ENCODE measurements at places on chromosomes 2 and 18. TPM values are rescaled to one million over a fixed set of nuclear protein-coding genes. Genes with fewer than 3 reads are reported as not detected.
A peak's percentile ranks its signal among the peaks of the same experiment; 100 is the strongest.

DNA sequence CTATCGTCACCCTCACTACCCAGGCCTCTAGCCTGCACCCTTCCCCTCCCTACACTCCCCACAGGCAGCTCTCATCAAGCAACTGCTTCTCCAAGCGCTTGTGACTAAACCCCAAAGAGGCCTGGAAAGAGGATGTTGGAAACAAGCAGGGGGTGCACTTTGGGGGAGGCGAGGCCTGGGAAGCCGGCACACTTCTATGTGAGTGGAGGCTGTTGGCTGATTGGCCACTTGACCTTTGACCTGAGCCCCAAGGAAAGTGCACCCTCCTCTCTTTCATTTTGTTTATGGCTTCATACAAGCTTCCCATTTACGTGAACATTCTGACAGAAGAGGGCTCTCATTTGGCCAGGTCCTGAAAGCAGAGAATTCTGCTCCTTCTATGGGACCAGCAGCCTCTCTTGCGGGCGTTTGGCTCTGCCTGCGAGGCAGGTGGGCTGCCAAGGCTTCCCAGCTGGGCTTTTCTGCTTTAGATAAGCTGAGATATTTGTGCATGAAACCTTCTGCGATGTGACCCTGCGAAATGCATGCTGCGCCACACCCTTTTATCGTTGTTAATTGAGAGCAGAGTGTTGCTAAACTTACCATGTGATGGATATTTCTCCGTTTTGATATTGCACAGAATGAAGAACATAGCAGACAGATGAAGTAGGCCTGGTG is 134.8 kb upstream of the NCK2 start:
- H3K4me3 ChIP-seq, result no peak overlapping the region
- H3K27me3 ChIP-seq, result no peaks in the 10 kb centered on the region
- peaks cover 8% of the 10 kb centered on the region for H3K4me1 ChIP-seq
- no peak for DNase-seq
- H3K36me3 ChIP-seq, result no peaks in the 10 kb centered on the region

- H3K4me3 ChIP-seq, result no peak overlapping the region
- no peak overlapping the region for H3K27ac ChIP-seq
- no peaks in the 10 kb centered on the region for H3K27me3 ChIP-seq
These were observed 52.7 kb downstream of the FAM171B start for GRCh38 chr2:186746584-186746983.

COQ10B gene
- polyA plus RNA-seq, result 9.3 TPM

COL5A2 gene
- 0.03 TPM for polyA plus RNA-seq

GRCh38 chr2:95023222-95023597 is 2.3 kb upstream of the MAL start:
- H3K4me3 ChIP-seq, result no peak overlapping the region
- H3K36me3 ChIP-seq, result no peaks in the 10 kb centered on the region
- H3K27ac ChIP-seq, result no peak overlapping the region
- no peaks in the 10 kb centered on the region for H3K4me1 ChIP-seq
- H3K27me3 ChIP-seq, result peaks cover 85% of the 10 kb centered on the region

MOB1A gene
- 46.7 TPM for polyA plus RNA-seq

OTOS gene
- polyA plus RNA-seq, result not detected

GRCh38 chr2:233793465-233794127 is 15.5 kb downstream of the MROH2A start:
- H3K36me3 ChIP-seq, result no peaks in the 10 kb centered on the region
- no peaks in the 10 kb centered on the region for H3K4me1 ChIP-seq
- H3K27me3 ChIP-seq, result no peaks in the 10 kb centered on the region
- H3K27ac ChIP-seq, result no peak overlapping the region
- H3K4me3 ChIP-seq, result no peak overlapping the region

INHBB gene
- polyA plus RNA-seq, result not detected

GAL3ST2 gene
- 0.38 TPM for polyA plus RNA-seq

DNA sequence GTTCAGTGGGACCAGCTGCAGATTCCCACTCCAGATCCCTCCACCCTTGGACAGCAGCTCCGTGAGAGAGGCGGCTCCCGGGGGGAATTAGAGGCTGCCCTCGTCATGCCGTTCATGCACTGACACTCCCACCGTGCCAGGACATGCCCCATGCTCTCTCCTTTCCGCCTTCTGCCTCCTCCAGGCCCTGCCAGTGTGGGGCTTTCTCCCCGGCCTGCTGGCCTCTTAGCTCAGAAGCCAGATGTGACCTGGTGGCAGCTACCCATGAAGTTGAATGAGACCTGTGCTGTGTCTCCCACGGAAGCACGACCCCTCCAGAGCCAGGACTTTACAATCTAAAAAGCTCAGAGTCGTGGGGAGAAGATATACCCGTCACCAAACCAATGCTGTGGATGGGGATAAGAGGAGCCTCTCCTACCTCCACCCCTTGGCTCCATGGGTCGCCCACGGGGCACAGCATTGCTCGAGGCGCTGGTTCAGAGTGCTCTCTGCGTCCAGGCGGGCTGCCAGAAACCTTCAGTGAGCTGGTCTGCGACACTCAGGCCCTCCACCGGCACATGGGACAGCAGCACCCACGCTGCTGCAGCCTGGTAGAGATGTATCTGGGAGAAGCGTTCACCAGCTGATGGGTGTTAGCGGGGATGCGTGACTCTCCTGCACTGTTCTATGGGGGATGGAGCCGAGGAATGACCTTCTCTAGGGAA is 111.0 kb upstream of the GPC1 start:
- no peak overlapping the region for H3K27ac ChIP-seq
- peaks cover 8% of the 10 kb centered on the region for H3K27me3 ChIP-seq
- no peak overlapping the region for H3K4me3 ChIP-seq
- H3K4me1 ChIP-seq, result no peaks in the 10 kb centered on the region
- no peaks in the 10 kb centered on the region for H3K36me3 ChIP-seq
- DNase-seq, result no peak

ACKR3 gene
- polyA plus RNA-seq, result not detected

GCG gene
- not detected for polyA plus RNA-seq

SERPINB8 gene
- 0.07 TPM for polyA plus RNA-seq

CASP8 gene
- 19.4 TPM for polyA plus RNA-seq

DNA sequence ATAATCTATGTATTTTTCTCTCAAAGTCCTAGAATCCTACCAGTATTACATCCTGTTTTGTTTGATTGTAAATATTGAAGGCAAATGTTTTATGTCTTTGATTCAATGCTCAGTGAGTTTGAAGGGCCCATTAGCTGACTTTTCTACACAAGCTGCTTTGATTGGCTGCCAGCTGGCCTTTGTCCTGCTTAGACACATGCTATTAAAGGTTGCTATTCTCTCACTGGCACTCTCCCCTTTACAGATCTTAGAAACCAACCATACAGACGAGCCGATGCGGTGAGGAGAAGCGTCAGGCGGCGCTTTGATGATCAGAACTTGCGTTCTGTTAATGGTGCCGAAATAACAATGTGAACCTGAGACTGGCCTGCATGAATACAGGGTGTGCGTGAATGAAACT is 69.7 kb downstream of the PRPF40A start:
- H3K4me3 ChIP-seq, result no peak overlapping the region
- DNase-seq, result no peak
- H3K36me3 ChIP-seq, result peaks cover 13% of the 10 kb centered on the region
- H3K4me1 ChIP-seq, result no peaks in the 10 kb centered on the region
- no peak overlapping the region for H3K27ac ChIP-seq

DNA sequence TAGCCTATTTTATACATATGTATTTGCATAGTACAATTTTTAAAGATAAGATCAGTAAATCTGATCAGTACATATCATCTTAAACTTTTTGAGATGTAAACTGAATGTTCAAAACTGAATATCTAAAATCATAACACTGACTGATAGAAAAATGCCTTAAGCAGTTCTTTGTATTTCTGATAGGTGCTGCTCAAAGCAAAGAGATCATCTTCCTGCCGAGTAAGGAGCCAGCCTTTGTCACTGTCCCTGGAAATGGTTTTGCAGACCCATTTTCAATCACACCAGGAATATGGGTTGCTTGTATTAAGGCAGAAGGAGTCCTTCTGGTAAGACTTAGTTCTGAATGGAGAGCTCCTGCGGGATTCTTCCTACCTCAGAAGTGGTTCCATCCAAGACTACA is 135.0 kb downstream of the LAMA3 start:
- DNase-seq, result no peak
- H3K27ac ChIP-seq, result no peak overlapping the region
- no peaks in the 10 kb centered on the region for H3K36me3 ChIP-seq
- no peak overlapping the region for H3K4me3 ChIP-seq
- H3K4me1 ChIP-seq, result no peaks in the 10 kb centered on the region

- H3K36me3 ChIP-seq, result no peaks in the 10 kb centered on the region
- DNase-seq, result no peak
- H3K4me1 ChIP-seq, result no peaks in the 10 kb centered on the region
- H3K27me3 ChIP-seq, result 0 out of 2 replicates have a peak, but pooled peaks cover 4% of the 10 kb centered on the region
- no peak overlapping the region for H3K4me3 ChIP-seq
These were observed 41.5 kb downstream of the RNF144A start for GRCh38 chr2:6958616-6959235.

CAPN13 gene
- polyA plus RNA-seq, result not detected

- no peaks in the 10 kb centered on the region for H3K27me3 ChIP-seq
- H3K4me3 ChIP-seq, result no peak overlapping the region
- no peaks in the 10 kb centered on the region for H3K4me1 ChIP-seq
- H3K36me3 ChIP-seq, result no peaks in the 10 kb centered on the region
These were observed 794.5 kb downstream of the DSC3 start for GRCh38 chr18:30248056-30248455.

GPC1 gene
- 0.32 TPM for polyA plus RNA-seq

DNA sequence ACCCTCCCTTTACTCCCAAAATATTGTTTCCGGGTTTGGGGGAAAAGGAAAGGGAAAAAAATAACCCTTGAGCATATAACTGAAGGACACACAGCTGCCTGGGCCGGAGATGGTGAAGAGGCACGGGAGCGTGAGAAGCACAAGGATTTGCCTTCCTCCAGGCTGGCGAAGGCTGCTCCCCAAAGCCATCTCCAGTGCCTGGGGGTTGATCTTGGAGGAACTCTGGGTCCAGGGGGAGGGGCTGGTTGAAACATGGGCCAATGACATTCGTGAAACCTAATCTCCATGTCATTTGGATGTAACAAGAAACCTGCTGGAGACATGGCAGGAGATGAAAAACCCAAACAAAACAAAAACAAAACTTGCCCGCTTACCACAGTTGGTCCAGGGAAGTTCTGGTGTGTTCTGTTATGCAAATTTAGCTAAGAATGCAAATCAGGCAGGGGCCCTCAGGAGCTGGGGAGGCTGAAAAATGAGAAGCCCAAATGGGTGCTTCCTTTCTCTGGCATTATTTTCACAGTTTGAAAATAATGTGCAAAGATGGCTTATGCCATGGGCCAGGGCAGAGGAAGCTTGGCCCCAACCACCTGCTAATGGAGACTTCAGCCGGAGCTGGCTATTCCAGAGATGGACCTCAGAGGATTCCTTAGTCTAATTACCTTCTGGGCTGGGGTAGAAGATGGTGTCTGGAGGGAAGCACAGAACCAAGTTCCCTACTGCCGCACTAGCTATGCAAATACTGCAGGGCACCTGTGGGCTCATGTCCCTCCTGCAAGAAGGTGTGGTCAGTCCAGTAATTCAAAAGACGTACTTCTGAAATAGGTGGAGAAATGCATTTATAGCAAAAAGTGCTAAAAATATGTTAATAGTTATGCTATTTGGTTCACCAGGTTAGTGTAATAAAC is 180.9 kb downstream of the BCL2 start:
- no peak overlapping the region for H3K4me3 ChIP-seq
- no peaks in the 10 kb centered on the region for H3K4me1 ChIP-seq
- no peak overlapping the region for H3K27ac ChIP-seq
- H3K36me3 ChIP-seq, result no peaks in the 10 kb centered on the region
- DNase-seq, result peak; percentile 6
